ENCODE measurements at places on chromosomes 12 and 14. TPM values are rescaled to one million over a fixed set of nuclear protein-coding genes. Genes with fewer than 3 reads are reported as not detected.

DNA sequence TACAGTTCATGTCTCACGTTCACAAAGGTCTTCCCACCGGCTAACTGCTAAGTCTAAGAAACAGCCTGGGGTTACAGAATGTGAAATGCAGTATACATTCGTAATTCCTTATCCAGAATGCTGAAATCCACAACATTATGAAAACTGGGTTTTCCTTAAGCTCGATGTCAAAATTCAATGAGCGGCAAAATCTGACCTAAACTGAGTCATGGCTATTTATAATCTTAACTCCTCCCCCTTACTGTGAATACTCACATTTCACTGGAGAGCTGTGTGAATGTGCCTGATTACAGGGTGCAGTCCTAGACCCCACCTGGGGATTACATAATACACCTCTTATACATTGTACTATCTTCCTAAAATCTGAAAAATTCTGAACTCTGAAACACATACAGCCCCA is 35.3 kb downstream of the STX2 start:
- DNase-seq = no peak

- no peak for DNase-seq
These were observed 127.6 kb upstream of the FSCB start for GRCh38 chr14:44634692-44635091.

DNA sequence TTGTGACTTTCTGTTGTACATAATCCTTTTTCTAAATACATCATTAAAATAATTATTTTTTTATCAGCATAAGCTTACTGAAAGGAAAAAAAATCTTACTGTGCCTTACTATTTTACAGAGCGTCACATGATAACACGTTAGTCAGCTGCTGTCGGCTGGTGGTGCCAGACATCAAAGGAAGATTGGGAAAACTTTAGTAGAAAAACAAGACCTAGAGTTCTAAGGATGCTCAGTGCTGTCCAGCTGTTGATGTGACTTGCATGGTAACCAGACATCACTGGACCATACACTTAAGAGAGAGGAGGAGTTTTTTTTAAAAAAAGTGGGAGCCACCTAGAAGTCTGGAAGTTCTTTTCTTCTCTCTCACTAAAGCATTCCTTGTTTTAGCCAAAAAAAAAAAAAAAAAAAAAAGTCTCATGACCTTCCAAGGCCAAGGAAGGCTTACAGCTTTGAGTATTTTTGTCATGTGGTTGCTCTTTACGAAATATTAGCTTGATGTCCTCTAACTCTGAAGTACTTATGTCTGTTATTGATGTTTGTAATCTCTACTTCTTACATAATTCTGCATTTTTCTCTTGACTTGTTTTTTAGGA is 4.5 kb downstream of the RASSF8 start:
- DNase-seq = no peak

DNA sequence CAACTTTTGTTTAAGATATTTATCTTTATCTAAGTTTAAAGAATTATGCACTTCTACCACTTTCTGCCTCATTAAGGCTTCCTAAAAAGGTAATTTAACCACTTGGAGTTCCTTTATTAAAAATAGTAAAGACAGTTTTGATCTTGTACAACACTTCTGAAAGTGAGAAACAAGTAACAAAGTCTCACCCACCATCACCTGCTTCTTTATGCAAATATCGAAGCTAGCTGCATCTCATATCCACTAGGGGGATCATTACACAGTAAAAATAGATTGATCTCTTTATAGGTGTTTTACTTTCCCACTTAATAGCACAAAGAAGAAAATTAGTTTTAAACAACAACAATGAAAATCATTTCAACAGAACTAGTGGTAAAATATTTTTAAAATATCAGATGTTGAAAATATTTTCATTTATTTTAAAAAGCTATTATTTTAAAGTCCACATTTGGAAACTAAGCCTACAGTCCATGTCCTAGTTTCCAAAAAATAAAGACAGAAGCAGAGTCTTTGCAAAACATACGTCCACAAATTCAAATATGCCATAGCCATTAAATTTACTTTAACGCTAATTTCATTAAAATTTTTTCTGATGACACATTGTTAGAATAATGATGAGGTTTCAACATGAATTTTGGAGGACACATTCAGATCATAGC is 160.0 kb upstream of the SOX5 start:
- DNase-seq = no peak

DNA sequence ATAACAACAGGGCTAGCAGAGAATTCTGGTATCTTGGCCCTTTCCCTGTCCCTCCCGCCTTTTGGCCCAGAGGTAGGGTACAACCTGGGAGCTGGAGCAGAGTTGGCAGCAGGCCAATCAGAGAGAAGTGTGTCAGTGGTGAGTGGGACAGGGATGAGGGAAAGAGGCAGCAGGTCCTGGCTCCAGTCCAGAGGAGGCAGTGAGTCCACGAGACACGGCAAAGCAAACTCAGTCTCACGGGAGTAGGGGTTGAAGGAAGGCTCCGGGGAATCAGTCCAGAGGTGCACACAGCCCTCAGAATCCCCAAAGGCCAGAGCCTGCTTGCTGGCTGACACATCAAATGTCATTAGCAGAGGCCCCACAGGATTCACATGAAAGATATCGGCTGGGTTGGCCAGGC is 7.3 kb downstream of the PAN2 start:
- DNase-seq = no peak

- DNase-seq = no peak
These were observed 36.2 kb downstream of the APOBEC1 start for GRCh38 chr12:7629465-7629864.

GRCh38 chr12:123907726-123908476 is 64.7 kb downstream of the CCDC92 start:
- peak; percentile 38 for DNase-seq

DNA sequence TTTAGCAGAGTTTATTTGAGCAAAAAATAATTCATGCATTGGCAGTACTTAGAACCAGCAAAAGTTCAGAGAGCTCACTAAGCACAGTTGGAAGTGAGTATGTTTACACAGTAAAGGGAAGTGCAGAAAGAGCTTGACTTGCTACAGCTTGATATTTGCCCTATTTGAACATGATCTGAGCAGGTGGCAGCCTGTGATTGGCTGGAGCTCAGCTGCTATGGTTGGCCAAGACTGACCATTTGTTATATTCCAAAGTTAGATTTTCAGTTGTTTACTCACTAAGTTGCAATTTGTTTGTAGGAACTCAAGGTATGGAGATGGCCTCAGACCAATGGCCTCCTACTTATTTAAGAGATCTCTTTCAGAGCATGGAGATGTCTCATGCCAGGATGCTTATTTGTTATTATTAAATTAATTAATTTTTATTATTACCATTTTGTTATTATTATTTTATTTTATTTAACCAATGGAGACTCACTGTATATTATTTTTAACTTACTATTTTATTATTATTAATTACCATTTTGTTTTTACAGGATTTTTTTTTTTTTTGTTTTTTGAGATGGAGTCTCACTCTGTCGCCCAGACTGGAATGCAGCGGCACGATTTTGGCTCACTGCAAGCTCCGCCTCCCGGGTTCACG is 49.0 kb downstream of the ATP23 start:
- no peak for DNase-seq

GRCh38 chr14:23827100-23827892 is 126.3 kb upstream of the DHRS4 start:
- DNase-seq = no peak

- DNase-seq = no peak
These were observed 5.8 kb upstream of the CACNA1C start for GRCh38 chr12:2046957-2047356.

GRCh38 chr12:68222326-68222725 is 3.3 kb downstream of the IL26 start:
- no peak for DNase-seq

Gene OR4E2
- not detected for polyA plus RNA-seq

Gene NANOG
- not detected for polyA plus RNA-seq

Gene RNASE2
- 2.1 TPM for polyA plus RNA-seq

Gene ANO2
- polyA plus RNA-seq = 3.8 TPM

Gene PLEKHD1
- 0.04 TPM for polyA plus RNA-seq
